NCI-H1417 treated with DMSO at 0.1 percent for 48 hours (cell line): ENCODE measurements at places on chromosomes 11 and 22.

- no peak for DNase-seq
Observed at GRCh38 chr22:48835857-48836672, 991.6 kb downstream of the BRD1 start.

DNA sequence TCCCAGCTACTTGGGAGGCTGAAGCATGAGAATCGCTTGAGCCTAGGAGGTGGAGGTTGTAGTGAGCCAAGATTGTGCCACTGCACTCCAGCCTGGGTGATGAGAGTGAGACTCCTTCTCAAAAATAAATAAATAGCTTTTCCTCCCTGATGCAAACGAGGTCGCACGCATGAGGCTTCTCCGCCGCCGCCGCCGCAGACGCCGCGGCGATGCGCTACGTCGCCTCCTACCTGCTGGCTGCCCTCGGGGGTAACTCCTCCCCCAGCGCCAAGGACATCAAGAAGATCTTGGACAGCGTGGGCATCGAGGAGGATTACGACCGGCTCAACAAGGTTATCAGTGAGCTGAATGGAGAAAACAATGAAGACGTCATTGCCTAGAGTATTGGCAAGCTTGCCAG, 20.0 kb upstream of the RAB39A start:
- no peak for DNase-seq

- DNase-seq, result no peak
Observed at GRCh38 chr11:65928667-65929066, 9.4 kb downstream of the DRAP1 start.

DNA sequence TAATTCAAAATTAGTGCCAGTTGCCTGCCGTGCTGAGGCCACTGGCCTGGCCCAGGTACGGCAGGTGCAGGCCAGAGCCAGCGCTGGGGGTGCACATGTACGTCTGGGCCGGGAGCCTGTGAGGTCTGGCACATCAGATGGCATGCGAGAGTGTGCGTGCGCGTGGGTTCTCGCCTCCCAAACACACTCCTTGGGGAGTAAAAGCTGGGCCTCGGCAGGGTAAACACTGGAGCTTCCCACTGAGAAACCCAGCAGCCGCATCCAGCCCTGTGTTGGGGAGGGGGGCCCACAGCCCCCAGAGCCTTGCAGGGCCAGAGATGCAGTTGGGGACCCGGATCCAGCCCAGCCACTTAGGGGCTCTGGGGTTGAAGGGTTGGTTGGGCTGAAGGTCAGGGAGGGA, 37.8 kb downstream of the FLRT1 start:
- DNase-seq, result no peak

GRCh38 chr11:117799634-117800033, 2.6 kb upstream of the DSCAML1 start:
- DNase-seq, result no peak
